Ascending aorta (tissue), 2 donors: ENCODE measurements at places on chromosomes 2 and 18.

DNA sequence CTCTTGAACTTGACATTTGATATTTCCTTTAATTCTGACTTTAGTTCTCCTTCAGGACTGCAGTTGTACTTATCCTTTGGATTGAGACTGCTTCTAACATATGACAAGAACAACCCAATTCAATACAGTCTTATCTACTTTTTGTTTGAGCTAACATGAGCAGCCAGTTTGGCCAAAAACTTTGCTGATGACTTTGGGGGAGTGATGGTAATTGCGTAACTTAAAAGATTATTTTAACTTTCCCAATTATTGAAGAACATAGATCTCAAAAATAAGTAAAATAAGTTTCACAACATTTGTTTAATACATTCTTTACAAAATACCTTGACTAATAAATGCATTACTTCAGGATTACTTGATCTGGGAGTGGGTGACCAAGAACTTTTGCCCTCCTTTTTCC is 1311.1 kb upstream of the NRXN1 start:
- no peak for DNase-seq

- no peak for DNase-seq
These were observed 100.5 kb upstream of the DOK6 start for GRCh38 chr18:69300185-69300584.

DNA sequence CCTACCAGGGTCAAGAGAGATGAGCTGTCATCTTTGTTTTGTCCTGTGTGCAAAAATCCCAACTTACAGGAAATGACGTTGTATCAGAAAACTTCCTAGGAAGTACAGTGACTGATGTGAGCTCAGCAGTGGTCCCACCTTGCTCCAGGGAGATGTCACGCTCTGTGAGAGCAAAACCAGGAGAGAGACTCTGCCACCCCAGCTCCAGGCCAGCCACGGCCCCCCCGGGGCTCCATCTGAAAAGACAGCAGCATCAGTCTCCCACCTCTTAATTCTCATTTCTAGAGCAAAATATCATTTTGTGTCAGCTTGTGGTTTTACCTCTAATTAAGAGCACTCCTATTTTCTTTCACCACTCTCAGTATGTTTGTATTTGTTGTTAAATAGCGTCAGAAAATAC is 57.5 kb downstream of the MYL12B start:
- no peak for DNase-seq

DNA sequence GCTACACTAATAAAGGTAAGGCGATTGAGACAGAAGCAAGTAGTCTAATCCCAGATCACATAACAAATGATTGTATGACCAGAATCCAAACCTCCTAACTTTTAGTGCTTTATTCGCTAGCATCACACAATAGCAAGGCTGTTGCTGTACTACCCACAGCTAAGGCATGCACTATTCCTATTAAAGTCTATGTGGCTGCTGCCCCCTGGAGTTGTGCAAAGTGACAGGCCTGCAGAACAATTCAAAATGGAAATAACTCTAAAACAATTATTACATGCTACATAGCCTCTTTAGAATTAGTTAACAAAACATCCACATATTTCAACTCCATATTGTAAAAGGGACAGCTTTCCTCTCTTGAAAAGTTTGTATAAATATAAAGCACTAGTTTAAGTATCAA is 6.0 kb downstream of the ERBB4 start:
- DNase-seq = no peak

- no peak for DNase-seq
These were observed 597.0 kb upstream of the NRXN1 start for GRCh38 chr2:51628917-51629316.
